Hypothalamus (tissue), 51 donors: ENCODE measurements at places on chromosomes 2 and 18.

GRCh38 chr2:199279146-199279545 is 178.6 kb downstream of the SATB2 start:
- DNase-seq = no peak

GRCh38 chr2:10619643-10620042 is 70.1 kb downstream of the NOL10 start:
- no peak for DNase-seq

- no peak for DNase-seq
Observed at GRCh38 chr2:154710685-154711084, 12.2 kb downstream of the KCNJ3 start.

- no peak for DNase-seq
Observed at GRCh38 chr2:181459621-181460021, 2.4 kb downstream of the ITGA4 start.

GRCh38 chr18:5237083-5237722 is 40.1 kb upstream of the AKAIN1 start:
- DNase-seq = no peak

GRCh38 chr2:104858006-104858978 is 4.4 kb downstream of the POU3F3 start:
- no peak for DNase-seq

DNA sequence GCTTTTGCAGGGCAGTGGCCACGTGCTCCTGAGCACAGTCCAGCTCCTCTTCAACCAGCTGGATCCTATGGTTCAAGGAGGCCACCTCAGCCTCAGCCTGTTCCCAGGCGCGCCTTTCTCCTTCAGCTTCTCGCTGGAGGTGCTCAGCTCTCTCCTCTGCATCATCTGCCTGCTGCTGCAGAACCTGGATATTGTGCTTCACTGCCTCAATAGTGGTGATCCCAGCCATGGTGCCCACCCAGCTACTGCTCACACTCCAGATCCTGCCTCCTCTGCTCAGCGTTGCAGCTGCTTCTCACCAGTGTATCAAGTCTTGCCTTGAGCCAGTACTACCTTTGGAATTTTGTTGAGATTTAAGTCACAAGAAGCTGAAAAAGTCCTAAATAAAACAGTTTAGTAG is 67.9 kb downstream of the ASXL2 start:
- DNase-seq = no peak

DNA sequence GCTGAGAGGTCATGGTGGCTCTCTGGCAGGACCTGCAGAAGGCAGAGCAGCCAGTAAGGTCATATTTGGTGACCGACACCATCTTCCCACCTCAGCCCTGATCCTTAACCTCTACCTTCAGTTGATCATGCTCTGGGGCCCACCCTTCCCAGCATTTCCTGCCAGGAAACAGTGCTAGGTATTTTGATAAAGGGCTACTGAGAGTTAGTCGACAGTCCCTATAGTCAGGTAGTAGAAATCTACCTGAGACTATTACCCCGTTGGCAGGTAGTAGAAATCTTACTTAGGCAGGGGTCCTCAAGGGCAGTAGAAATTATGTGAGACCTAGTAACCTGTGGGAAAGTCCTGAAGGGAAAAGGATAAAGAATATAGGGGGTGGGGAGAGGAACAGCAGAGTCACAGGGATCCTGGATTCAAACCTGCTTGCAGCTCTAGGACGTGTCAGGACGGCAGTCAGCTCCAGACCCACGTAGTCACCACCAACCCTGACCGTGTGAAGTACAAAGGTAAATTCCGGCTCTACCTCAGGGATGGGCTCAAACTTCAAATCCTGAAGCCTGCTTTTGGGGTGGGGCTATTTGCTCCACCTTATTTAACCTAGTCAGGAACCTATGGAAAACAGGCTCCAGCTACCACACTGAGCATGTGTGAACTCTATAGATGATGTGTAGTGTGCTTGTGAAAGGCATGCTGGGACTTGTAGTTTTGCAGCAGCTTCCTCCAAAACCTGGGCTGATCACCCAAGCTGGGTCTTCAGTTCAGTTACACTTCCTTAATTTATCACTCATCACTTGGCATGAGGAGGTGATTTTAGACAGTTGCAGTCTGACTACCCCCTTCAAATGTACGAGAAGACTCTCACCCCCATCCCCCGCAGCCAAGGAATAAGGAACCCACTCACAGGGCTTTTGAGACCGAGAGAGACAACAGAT is at the start of gene DQX1:
DQX1 (minus strand) TSS at position 515 of the 932 bp plus-strand sequence; CDS start at position 13, 502 bp downstream.
- DNase-seq = no peak

GRCh38 chr2:156145976-156146375 is 186.5 kb downstream of the NR4A2 start:
- DNase-seq = no peak

DNA sequence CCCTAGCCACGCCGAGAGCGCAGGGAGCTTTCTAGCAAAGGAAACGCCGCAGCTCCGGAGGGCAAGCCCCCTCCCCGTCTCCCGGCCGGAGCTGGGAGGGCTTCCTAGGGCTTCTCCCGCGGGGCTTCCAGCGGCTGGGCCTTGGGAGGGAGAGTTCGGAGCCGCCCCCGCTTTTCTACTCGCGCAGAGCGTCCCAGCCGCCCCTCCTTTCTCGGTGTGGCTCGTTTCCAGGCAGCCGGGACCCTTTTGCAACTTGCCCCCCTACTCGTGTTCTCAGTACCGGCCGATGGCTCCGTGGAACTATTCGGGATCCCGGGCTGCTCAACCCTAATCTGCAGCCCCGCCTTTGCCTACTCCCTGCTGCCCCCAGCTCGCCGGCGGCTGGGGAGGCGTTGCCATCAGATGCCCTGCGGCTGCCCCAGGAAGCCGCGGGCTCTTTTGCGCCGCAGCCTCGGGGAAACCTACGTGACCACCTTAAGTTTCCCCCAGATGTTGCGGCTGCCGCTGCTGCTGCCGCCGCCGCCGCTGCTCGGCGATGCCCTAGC is 1.5 kb upstream of the NR4A2 start:
- no peak for DNase-seq

DNA sequence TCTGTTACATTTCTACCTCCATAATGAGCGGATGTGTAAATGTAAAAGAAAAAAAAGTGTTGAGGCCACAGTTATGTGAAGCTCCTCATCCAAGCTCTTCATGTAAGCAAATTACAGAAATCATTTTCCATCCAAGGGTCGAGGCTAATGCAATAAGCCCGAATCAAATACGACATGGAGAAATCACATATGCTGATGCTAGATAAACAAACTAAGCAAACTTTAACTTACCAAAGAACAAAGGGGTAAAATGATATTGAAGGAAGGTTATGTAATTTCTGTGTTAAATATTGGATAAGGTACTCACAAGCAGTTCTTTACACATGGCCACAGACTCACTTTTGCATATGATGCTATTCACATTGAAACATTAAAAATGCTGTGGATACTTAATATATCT is 310.2 kb upstream of the ID2 start:
- no peak for DNase-seq

- DNase-seq = no peak
Observed at GRCh38 chr18:39172695-39173421, 1607.3 kb upstream of the CELF4 start.

GRCh38 chr2:181022652-181023051 is 42.2 kb downstream of the UBE2E3 start:
- DNase-seq = no peak

DNA sequence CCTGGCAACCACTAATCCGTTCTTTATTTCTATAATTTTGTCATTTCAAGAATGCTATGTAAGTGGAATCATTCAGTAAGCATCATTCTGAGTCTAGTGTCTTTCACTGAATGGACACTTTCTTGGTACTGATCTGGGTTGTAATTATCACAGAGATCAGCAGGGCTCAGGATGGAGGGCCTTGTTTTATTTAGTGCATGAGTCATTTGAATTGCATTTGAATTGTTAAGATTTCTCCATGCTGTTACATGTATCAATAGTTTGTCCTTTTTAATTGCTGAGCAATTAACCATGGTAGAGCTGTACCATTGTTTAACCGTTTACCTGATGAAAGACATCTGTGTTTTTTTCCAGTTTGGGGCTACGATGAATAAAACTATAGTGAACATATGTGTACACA is 256.4 kb downstream of the THSD7B start:
- DNase-seq = no peak

DNA sequence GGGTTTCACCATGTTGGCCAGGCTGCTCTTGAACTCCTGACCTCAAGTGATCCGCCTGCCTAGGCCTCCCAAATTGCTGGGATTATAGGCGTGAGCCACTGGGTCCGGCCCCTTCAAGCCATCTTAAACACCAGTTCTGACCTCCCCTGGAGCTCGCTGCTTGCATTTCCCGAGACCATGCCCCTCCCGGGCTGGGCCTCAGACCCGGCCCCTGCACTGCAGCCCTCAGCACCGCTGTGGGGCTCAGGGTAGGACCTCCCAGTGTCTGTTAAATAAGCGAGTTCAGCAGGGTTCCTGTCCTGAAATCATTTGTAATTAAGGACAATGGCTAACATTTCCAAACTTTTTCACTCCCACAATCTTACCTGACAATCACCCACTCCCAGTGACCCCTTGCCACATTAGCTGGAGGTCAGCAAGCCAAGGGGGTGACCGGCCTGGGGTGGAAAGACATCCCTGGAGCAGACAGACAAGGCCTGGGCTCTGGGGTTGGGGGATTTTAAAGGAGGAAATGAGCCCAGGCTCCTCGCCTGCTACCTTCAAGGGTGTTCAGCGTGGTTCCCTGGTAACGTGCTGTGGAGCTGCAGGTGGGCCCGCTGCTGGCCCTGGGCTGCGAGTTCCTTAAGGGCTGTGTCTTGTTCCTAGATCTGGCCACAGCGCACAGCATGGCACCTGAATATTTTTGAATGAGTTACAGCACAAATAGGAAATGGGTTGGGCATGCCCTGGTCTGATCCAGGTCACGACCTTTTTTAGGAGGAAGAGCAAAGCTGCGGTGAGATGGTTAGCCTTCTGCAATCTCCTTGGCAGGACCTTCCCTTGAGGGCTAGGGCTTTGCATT is 15.1 kb downstream of the CYS1 start:
- no peak for DNase-seq

- DNase-seq = no peak
Observed at GRCh38 chr2:238818561-238818960, 29.3 kb upstream of the TWIST2 start.

GRCh38 chr18:44944461-44944860 is 263.8 kb downstream of the SETBP1 start:
- no peak for DNase-seq

GRCh38 chr18:24220318-24220688 is 81.4 kb downstream of the CABYR start:
- DNase-seq = no peak

GRCh38 chr2:168322325-168323007 is 75.1 kb upstream of the STK39 start:
- DNase-seq = no peak

GRCh38 chr2:241125626-241126025 is 23.5 kb upstream of the MTERF4 start:
- no peak for DNase-seq

DNA sequence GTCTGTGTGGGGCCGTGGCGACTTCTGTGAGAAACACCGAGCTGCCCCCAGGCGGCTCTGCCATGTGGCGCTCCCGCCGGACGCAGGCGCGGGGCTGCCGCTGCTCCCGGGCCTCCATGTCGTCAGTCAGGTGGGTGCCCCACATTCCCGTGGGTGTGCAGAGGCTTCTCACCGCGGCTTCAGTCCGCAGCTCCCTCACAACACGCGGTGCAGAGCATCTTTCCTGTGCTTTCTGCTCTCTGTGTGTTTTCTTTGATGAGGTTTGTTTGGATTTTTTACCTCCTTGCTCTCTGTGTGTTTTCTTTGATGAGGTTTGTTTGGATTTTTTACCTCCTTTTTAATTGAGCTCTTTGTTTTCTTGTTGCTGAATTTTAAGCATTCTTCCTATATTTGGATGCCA is 13.0 kb downstream of the AQP12A start:
- no peak for DNase-seq

GRCh38 chr2:154849482-154849881 is 151.0 kb downstream of the KCNJ3 start:
- DNase-seq = no peak

- no peak for DNase-seq
Observed at GRCh38 chr18:27712066-27712465, 464.9 kb downstream of the CDH2 start.

DNA sequence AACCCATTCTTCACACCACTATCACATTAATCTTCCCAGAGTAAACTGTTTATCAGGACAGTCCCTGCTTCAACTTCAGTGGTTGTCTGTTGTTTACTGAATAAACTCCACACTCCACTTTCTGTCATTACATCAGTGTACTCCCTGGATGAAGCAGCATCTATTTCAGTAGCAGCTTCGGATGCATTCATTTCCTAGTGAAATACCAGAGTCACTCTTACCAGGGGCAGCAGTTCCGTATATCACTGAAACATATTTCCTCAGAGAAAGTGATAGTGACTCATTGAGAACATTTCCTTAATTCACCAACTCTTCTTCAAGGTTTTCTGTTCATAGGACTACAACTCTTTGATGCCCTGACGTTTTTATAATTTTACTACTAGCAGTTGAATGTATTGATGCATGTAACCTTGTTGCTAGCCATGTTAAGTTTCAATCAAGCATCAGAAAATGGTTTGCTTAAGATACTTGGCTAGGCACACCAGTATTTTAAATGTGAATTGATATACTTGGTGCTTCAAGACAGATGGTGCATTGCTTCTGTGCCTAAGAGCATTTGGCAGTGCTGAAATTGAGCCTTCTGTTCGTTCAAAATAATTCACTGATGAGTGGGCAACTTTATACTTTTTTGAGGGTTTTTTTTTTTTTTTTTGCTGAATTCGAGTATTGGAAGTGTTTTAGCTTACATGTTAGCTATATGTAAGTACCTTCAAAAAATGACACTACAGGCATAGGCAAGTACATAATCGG is 92.3 kb downstream of the UBE2E3 start:
- DNase-seq = no peak

DNA sequence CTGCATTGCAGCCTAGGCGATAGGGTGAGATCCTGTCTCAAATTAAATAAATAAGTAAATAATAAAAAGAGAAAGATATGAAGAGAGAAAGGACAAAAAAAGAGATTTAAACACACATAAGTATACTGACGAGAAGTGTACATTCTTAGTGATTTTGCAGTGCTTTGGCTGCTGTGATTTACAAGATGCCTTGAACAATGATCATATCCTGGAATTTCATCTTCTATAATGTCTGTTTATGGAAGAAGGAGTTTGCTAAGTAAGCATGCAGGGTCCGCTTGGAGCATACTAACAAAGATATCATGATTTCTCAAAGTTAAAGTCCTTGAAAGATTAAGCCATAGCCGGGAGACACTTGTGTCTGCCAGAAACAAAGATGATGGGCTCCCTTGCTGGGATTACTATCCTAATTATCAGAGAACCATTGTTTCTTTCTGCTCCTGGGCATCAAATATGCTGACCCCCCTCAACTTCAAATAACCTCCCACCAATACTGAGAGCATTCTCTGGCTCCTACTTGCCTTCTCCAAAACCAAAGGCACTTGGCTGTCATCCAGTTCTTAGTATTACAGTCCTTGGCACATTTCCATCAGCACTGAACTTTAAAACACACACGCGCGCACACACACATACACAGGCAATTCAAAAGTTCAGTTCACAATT is 47.5 kb upstream of the STAM2 start:
- DNase-seq = no peak

DNA sequence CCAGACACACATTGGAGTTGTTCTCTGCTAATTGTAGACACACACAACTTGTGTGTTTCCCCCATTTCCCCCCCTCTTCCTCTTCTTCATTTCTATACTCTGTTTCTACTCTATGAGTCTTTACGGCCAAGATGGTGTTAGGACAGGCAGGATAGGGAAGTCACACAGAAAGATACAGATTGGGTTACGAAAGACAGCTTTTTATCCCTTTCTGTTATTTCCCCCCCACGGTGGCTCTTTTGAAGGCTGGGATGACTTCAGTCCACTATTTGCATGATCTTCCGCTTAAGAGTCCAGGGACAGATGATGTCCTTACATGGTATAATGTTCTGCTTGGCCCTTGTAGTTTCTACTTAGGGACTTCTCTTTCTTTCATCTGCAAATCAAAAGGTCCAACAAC is 1.6 kb upstream of the EMILIN2 start:
- DNase-seq = no peak
